ENCODE measurements at places on chromosomes 7 and 10.
A peak's percentile ranks its signal among the peaks of the same experiment; 100 is the strongest.

DNA sequence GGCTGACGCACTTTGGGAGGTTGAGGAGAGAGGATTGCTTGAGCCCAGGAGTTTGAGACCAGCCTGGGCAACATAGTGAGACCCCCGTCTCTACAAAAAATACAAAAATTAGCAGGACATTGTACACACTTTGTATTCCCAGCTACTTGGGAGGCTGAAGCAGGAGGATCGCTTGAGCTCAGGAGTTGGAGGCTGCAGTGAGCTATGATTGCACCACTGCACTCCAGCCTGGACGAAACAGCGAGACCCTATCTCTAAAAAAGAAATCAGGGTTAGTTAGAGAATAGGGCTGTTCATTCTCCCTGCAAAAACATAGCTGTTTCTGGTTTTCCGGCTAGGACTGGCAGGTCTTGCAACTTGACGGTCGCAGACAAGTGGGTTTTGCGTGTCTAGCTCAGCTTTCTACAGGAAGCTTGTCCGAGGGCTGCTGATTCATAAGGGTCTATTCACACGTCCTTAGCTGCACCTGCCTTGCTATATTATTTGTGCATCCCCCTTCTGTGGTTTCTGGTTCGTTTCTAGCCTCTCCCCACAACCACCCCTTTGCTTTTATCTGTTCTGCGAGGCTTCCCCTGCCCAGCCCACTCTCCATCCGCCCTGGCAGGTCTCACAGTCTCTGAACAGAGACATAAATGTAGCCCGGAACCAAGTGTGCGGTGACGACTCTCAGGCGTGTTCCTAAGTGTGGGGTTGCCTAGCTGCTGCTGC lies 10.7 kb downstream of the AMZ1 start:
- DNase-seq = no peak

- DNase-seq = no peak
Measured at GRCh38 chr10:118036281-118036875, 10.4 kb downstream of the RAB11FIP2 start.

- DNase-seq = peak; percentile 63
Measured at GRCh38 chr7:2003931-2004812, 228.6 kb downstream of the MAD1L1 start.

- no peak for DNase-seq
Measured at GRCh38 chr7:70574314-70574834, 557.6 kb upstream of the GALNT17 start.
